ENCODE measurements at places on chromosomes 1 and 21.

DNA sequence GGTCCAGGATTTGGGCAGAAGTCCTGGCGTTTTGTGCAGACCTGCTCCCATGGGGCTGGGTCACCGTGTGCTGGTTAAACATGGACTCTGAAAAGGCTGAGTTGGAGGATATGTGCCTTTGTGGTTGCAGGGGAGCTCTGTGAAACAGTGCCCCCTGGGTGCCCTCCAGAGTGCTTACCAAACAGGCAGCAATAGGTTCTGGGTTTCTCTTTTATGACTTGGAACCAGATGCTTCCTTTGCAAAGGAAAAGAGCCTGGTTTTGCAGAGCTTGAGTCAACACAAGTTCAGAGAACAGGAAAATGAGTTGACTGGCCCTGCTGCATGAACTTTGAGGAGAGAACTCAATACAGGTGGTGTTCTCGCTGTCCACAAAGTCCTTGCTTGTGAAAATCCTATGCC is 288.9 kb downstream of the TM2D1 start:
- no peak for DNase-seq

- DNase-seq = peak; percentile 14
These were observed 12.6 kb downstream of the NPL start for GRCh38 chr1:182802006-182802803.

DNA sequence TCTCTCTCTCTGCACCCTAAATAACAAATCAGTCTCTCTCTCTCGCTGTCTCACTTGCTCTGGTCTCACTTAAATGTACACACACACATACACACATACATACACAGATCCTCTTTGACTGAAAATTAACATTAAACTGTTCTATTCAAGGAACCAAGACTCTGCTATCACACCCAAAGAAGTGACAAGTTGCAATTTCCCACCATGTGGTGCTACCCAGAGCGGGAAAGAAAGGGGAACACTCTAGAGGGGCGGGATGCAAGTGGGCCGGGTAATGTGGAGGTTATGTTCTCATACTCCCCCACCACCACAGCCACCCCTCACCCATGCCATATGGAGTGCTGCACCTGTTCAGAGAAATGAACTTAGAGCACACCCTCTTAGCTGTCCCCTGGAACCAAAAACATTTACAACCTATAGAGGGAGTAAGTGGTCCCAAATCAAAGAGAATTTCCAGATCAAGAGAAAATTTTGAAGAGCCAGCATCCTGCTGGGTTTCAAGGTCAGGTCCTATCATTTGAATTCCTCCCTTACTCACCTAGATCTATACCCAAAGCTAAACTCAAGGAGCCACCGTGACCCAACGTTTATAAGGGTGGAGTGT is 319.4 kb downstream of the BRINP2 start:
- no peak for DNase-seq

DNA sequence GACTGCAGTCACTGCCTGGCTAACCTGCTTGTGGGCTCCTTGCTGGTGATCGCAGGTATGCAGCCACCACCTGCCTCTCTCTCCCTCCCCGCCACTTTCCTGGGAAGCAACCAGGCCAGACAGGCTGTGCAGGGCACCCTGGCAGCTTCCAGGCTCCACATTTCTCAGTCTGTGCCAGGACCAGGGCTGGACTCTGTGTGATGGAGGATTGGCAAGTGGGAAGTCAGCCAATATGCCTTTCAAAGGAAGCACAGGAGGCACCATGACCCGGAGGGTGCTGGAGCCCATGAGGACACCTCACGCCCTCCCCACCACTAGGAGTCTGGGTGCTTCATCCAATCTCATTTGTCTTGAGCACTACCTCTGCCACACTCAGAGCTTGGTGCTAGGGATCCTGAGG is 15.8 kb upstream of the DISP3 start:
- DNase-seq = no peak

DNA sequence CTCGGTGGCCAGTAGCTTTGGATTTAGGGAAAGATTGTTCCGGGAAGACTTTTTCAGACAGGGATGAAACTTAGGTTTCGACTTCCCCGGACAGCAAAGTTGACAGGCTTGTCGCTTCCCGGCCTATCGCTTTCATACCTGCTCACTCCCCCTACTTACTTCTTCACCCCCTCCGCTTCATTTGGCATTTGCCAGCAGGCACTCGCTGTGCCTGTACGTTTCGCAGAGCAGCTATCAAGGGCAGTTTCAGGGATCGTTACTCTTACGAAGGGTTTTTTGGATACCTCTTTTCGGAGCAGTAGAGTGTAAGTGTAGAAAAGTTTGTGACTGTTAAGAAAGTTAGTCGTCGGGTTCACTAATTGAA is 393 bp downstream of the BLZF1 start:
- DNase-seq = no peak
